ENCODE measurements at places on chromosomes 2 and 18.

GRCh38 chr2:189641002-189641401, 20.3 kb upstream of the ASNSD1 start:
- no peak for DNase-seq

DNA sequence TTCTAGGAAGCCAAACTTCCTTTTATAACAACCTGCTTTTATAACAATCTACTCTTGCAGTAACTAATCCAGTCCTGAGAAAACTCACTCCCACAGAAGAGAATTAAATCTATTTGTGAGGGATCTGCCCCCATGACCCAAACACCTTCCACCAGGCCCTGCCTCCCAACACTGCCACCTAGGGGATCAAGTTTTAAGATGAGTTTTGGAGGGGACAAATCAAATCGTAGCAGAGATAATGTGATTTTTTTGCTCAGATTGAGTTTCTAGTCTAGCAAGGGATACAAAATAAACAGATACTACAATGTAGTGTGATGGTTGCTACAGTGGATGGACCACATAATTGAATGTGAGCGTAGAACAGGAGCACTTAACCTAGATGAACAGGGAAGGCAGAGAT, 52.2 kb downstream of the NCOA1 start:
- DNase-seq, result no peak

- no peak for DNase-seq
Observed at GRCh38 chr18:75927791-75928190, 500.3 kb upstream of the SMIM21 start.

GRCh38 chr2:62304429-62305417, 108.8 kb downstream of the B3GNT2 start:
- DNase-seq, result peak; percentile 99

DNA sequence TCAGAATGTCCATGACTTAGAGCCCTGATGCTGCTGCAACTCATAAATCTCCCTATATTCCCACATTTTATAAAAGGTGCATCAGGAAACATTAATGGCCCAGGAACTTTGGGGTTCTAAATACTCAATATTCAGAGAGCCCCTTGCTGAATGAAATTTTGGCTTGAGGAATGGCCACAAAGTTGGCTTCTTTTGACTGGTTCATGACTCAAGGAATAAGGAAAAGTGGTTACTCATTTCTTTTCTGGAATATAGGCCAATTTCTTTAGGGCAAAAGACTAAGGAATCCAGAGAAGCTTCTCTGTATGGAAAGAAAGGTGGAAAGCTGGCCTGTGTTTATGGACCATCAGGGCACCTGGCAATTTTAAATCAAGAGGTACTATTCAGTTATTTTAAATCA, 308.9 kb upstream of the NT5C1B start:
- DNase-seq, result no peak

DNA sequence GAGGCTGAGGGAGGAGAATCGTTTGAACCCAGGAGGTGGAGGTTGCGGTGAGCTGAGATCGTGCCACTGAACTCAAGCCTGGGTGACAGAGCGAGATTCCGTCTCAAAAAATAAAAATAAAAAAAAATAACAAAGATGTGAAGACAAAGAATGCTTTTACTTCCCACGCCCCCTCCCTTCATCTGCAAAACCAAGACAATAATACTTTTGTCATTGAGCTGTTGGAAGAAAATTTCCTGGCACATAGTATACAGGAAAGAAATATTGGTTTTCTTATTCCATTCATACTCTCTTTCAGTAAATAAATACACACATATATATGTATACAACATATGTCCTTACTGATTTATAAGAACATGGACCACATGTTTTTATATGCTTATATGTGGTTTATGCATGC, 12.2 kb downstream of the GREB1 start:
- no peak for DNase-seq

- peak; percentile 96 for DNase-seq
Observed at GRCh38 chr2:3470166-3470651, 49.1 kb downstream of the ADI1 start.

DNA sequence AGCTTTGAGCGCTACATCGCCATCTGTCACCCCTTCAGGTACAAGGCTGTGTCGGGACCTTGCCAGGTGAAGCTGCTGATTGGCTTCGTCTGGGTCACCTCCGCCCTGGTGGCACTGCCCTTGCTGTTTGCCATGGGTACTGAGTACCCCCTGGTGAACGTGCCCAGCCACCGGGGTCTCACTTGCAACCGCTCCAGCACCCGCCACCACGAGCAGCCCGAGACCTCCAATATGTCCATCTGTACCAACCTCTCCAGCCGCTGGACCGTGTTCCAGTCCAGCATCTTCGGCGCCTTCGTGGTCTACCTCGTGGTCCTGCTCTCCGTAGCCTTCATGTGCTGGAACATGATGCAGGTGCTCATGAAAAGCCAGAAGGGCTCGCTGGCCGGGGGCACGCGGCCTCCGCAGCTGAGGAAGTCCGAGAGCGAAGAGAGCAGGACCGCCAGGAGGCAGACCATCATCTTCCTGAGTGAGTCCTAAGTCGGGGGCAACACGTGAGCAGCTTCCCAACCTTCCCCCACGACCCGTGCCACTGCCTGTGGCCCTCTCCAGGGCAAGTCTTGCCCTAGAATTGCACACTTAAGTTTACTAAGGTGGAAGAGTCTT, 928 bp downstream of the GPR39 start:
- no peak for DNase-seq

DNA sequence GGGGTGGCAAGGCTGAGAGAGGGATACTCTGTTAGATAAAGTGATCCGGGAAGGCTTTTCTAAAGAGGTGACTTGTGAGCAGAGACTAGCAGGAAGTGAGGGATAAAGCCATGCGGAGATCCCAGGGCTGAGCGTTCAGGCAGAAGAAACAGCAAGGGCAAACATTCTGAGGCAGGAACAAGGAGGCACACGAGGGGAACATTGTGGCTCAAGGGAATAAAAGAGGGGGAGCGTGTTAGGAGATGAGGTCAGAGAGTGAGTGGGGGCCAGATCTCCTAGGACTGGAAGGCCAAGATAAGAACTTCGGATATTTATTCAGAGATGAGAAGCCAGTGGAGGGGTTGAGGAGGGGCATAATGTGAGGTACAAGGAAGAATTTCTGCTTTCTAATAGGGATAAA, 67.1 kb downstream of the ACTR2 start:
- DNase-seq, result no peak

DNA sequence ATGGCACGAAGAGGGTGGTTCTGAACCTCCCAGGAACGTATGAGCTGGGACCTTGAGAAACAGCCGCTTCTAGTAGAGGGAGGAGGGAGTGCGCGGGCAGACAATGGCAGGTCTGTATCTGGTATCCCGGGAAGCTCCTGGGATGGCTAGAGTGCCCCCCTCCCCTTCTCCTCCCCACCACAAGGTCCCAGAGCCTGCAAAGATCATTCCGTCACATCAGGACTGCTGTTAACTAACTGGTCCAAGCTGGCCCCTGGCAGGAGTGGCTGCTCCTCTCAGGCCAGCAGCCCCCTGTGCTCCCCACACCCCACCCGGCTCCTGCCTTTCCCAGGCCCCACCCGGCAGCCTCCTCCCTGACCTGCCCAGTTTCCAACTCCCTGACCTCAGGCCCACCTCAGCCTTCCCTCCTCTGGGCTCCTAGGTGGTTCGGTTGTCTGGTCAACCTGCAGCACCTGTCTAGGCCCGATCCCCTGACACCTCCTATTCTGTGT, 75.0 kb downstream of the TPO start:
- DNase-seq, result no peak

DNA sequence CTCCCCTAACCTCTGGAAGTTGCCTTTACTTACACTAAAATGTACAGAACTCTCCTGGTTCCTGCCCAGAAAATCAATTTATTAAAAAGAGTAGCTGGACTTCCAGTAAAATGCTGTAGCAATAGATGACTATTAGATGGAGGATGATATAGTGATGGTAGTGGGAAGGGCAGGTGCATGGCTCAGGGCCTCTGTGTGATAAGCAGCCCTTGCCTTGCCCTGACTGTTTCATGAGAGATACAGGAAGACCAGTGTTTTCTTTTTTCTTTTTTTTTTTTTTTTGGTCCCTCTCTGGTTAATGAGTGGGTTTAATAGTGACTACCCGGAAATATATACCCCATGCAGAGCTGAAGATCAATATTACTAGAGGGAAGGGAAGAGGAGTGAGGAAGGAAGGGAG, 48.7 kb upstream of the NEDD4L start:
- DNase-seq, result no peak

- DNase-seq, result no peak
Observed at GRCh38 chr2:132484144-132484543, 67.5 kb downstream of the GPR39 start.

DNA sequence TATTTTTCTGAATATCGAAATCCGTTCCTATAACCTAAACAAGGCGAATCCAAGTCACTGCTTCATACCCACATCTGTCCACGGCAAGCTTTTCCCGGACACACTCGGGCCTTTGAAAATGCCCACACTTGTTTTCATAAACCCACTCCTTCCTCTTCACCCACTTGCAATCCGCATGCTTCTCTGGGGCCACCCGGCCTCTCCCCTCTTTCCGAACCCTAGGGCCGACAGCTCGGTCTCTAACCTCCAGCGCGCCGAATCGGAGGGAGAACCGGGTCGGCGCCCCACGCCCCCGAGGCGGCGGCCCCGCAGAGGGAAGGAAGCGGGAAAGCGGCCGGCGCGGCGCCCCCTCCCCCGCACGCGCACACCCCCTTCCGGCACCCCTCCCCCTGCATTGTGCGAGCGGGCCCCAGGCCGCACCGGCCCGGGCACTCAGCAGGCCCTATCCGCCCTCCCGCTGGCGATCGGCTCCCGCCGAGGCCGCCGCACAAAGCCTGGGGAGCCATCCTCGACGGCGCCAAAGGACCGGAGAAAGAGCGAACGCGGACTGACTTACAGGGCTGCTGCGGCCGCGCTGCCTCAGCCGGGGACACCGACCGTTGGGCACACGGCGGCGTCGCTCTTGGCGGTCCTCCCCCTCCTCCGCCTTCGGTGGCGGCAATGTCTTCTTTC, 467 bp downstream of the PUM2 start:
- DNase-seq, result no peak

- no peak for DNase-seq
Observed at GRCh38 chr2:160194946-160195345, 5.1 kb downstream of the ITGB6 start.

- DNase-seq, result no peak
Observed at GRCh38 chr18:34297287-34297686, 72.6 kb upstream of the NOL4 start.

Measured in amniotic epithelial cell (primary cell).